ENCODE measurements at places on chromosomes 1 and 21. TPM values are rescaled to one million over a fixed set of nuclear protein-coding genes. Genes with fewer than 3 reads are reported as not detected.

The PCNX2 gene
- total RNA-seq, result 7.1 TPM

The SPRR4 gene
- not detected for total RNA-seq

The SDF4 gene
- total RNA-seq, result 251 TPM

The EEIG2 gene
- 20.7 TPM for total RNA-seq

The RPE65 gene
- total RNA-seq, result not detected

The RIPPLY3 gene
- total RNA-seq, result not detected

The TINAGL1 gene
- not detected for total RNA-seq

The OVAAL gene
- total RNA-seq, result not detected

The SPRR2F gene
- total RNA-seq, result not detected

The NR1I3 gene
- not detected for total RNA-seq

The ATP1A4 gene
- total RNA-seq, result not detected

The FAM163A gene
- not detected for total RNA-seq

- no peak overlapping the region for H3K4me3 ChIP-seq
- no peak overlapping the region for H3K27ac ChIP-seq
- no peaks in the 10 kb centered on the region for H3K36me3 ChIP-seq
- H3K4me1 ChIP-seq, result no peaks in the 10 kb centered on the region
- DNase-seq, result no peak
- peaks cover 7% of the 10 kb centered on the region for H3K27me3 ChIP-seq
Measured at GRCh38 chr1:233459470-233459945, 132.0 kb downstream of the MAP3K21 start.

DNA sequence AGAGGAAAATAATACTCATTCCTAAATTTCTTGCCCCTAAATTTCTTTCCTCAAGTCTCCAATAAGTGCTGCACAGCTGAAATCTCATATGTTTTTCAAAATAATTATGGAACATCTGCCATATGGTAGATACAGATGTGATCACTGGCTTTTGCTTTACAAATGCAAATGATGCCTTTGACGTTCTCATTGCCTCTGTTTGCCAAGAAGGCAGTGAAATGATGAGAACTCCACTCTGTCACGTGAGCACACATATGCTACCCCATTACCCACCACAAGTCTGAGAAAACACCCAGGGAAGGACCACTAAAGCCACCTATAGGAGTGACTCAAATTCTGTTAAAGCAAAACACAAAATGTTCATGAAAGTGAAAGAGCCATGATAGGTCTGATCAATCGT, 43.9 kb downstream of the DSCAM start:
- no peak for DNase-seq
- no peak overlapping the region for H3K4me3 ChIP-seq
- H3K27ac ChIP-seq, result no peak overlapping the region
- H3K36me3 ChIP-seq, result peaks cover 15% of the 10 kb centered on the region
- H3K4me1 ChIP-seq, result no peaks in the 10 kb centered on the region

DNA sequence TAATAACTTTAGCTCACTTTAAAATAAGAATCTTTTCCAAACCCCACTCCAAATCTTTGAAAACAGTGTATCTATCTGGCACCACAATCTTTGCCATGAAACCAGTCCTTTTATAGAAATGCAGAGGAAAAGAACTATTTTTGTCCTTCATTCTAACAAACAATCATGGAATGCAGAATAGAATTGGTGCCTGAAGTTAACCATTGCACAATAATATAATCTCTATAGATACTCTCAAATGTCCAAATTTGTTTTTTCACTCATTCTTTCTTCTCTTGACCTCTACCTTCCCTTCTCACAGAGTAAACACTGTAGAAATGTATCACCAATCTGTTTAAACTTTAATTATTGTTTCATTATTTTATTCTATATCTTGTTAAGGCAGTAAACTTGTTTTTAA, 34.8 kb downstream of the TTLL7 start:
- DNase-seq, result no peak
- peaks cover 9% of the 10 kb centered on the region for H3K27me3 ChIP-seq
- H3K36me3 ChIP-seq, result no peaks in the 10 kb centered on the region
- H3K27ac ChIP-seq, result no peak overlapping the region
- H3K4me3 ChIP-seq, result no peak overlapping the region
- H3K4me1 ChIP-seq, result no peaks in the 10 kb centered on the region

DNA sequence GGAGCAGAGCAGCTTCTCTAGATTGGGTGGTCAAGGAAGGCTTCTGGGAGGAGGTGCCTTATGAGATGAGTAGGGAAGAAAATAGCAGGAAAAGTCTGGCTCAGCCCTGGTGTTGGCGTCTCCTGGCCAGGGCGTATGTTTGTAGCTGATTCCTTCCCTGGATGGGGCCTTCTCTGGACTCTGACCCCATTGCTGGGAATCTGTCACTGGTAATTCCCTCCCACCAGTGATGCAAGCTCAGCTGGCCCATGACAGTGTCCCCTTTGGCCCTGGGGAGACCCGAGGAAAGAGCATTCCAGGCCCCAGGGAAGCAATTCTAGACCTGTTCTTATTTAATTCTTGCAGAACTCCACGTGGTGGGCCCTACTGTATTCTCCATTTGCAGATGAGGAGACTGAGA, 20.7 kb downstream of the IGSF21 start:
- H3K27me3 ChIP-seq, result peaks cover 17% of the 10 kb centered on the region
- no peak overlapping the region for H3K27ac ChIP-seq
- DNase-seq, result no peak
- H3K36me3 ChIP-seq, result no peaks in the 10 kb centered on the region
- no peaks in the 10 kb centered on the region for H3K4me1 ChIP-seq

- no peak overlapping the region for H3K27ac ChIP-seq
- no peaks in the 10 kb centered on the region for H3K36me3 ChIP-seq
- H3K4me1 ChIP-seq, result no peaks in the 10 kb centered on the region
- no peak for DNase-seq
Measured at GRCh38 chr1:152960452-152961044, 9.9 kb upstream of the SPRR4 start.

GRCh38 chr1:4019147-4019521, 119.1 kb upstream of the C1orf174 start:
- no peak overlapping the region for H3K27ac ChIP-seq
- no peak for DNase-seq

DNA sequence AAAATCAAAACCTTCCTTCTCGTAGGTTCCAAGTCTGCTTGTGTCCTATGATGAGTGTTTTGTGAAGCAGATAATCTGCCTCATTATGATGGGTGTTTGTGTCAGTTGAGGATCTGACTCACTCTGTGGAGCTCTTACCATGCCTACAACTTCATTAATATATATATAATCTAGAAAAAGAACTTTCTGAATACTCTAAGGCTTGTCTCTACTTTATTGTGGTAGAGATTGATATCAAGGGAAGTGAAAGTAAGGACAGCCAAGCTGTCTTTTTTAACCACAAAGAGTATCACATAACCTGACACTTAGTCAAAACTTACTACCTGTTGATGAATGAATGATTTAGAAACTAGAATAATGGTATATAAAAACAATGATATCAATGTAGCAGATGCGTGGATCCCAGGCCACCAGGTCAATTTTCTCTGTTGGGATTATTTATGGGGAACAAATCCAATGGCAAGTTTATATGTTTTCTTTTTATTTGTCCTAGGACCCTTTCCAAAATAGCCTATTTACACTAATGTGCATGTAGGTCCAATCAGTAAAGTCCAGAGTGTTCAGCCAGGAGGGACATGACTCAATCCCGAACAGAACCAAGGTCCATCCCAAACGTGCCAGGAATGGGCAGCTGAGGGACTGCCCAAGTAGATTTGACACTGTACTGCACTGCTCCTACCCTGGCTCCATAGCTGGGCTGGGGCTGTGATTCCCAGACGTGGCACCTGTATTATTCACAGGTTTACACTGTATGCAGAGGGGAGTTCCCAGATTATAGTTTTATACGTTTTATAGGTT, 182.3 kb upstream of the GREM2 start:
- no peak overlapping the region for H3K27ac ChIP-seq
- no peaks in the 10 kb centered on the region for H3K27me3 ChIP-seq
- H3K4me3 ChIP-seq, result no peak overlapping the region
- no peak for DNase-seq
- no peaks in the 10 kb centered on the region for H3K4me1 ChIP-seq

GRCh38 chr21:23016617-23017016, 2018.4 kb downstream of the NCAM2 start:
- no peak for DNase-seq
- H3K27me3 ChIP-seq, result no peaks in the 10 kb centered on the region
- H3K27ac ChIP-seq, result no peak overlapping the region
- H3K4me3 ChIP-seq, result no peak overlapping the region
- no peaks in the 10 kb centered on the region for H3K4me1 ChIP-seq

GRCh38 chr1:21114431-21114830, 62.3 kb downstream of the EIF4G3 start:
- no peak overlapping the region for H3K27ac ChIP-seq
- no peak for DNase-seq
- no peaks in the 10 kb centered on the region for H3K36me3 ChIP-seq
- H3K4me1 ChIP-seq, result no peaks in the 10 kb centered on the region
- H3K4me3 ChIP-seq, result no peak overlapping the region

DNA sequence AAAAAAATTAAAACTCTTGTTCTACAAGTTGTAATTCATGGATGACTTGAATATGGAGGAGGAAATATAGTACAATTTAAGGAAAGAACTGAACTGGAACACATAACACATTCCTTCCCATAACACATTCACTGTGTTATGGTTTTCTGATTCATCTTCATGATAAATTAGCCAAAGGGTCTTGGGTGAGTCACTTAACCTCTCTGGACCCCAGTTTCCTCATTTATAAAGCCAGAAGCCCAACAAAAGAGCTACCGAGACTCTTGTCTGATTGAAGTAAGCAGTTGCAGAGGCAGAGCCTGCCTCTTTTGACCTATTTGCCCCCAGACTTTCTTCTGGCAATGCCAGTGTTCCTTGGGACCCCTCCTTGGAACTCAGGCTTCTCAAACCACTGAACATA, 161.9 kb upstream of the KCTD3 start:
- H3K27ac ChIP-seq, result no peak overlapping the region
- no peaks in the 10 kb centered on the region for H3K4me1 ChIP-seq
- H3K4me3 ChIP-seq, result no peak overlapping the region

- DNase-seq, result no peak
- H3K27ac ChIP-seq, result no peak overlapping the region
- H3K36me3 ChIP-seq, result peaks cover 4% of the 10 kb centered on the region
- no peak overlapping the region for H3K4me3 ChIP-seq
- no peaks in the 10 kb centered on the region for H3K4me1 ChIP-seq
Measured at GRCh38 chr1:224819861-224820260, 109.6 kb upstream of the DNAH14 start.

DNA sequence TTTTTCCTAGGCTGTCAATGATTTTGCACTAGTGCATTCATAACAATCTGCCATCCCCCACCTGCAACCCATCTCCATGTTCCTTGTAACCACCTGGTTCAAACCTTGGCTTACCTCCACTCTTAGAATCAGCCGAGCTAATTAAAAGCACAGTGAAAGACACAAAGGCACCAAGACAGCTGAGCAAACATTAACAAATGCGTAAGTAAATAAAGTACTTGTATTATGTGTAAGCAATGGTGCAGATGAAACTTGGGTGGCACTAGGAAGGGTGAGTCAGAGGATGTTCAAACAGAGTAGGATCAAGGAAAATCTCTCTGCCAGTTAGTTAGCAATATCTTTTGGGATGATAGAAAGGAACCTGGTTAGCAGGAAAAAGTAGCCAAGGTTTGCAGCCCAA, 5.1 kb upstream of the FOXJ3 start:
- peaks cover 8% of the 10 kb centered on the region for H3K4me1 ChIP-seq
- H3K4me3 ChIP-seq, result no peak overlapping the region
- DNase-seq, result no peak
- H3K27ac ChIP-seq, result no peak overlapping the region

DNA sequence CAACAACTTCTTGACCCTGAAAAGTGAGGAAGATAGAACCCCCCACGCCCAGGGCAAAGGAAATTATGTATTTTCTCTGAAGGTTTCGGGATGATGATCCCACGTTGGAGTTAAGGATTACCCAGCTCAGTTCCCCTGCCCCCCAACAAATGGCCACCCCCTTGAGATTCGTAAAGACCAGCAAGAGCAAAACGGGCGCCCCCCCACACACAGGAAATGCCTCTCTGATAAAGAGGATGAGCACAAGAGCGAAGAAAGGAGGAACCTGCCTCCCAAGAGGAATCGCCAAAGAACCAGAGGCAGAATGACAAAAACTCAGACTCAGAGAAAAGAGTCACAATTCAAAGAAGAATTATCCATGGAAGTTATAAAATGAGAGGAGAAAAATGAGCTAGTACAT, 576.9 kb downstream of the MATN1 start:
- peaks cover 3% of the 10 kb centered on the region for H3K36me3 ChIP-seq
- peaks cover 35% of the 10 kb centered on the region for H3K27me3 ChIP-seq
- H3K27ac ChIP-seq, result no peak overlapping the region
- no peaks in the 10 kb centered on the region for H3K4me1 ChIP-seq
- H3K4me3 ChIP-seq, result no peak overlapping the region
- no peak for DNase-seq

GRCh38 chr1:94031154-94031553, 89.8 kb downstream of the ABCA4 start:
- H3K4me3 ChIP-seq, result no peak overlapping the region
- no peaks in the 10 kb centered on the region for H3K36me3 ChIP-seq
- H3K4me1 ChIP-seq, result peaks cover 31% of the 10 kb centered on the region
- DNase-seq, result no peak
- H3K27me3 ChIP-seq, result no peaks in the 10 kb centered on the region

- H3K36me3 ChIP-seq, result no peaks in the 10 kb centered on the region
- H3K27me3 ChIP-seq, result peaks cover 56% of the 10 kb centered on the region
- H3K4me3 ChIP-seq, result no peak overlapping the region
- H3K4me1 ChIP-seq, result no peaks in the 10 kb centered on the region
- H3K27ac ChIP-seq, result no peak overlapping the region
Measured at GRCh38 chr1:33685256-33685655, 178.6 kb upstream of the HMGB4 start.

GRCh38 chr1:232127190-232127589, 500.6 kb downstream of the DISC1 start:
- H3K27me3 ChIP-seq, result peaks cover 63% of the 10 kb centered on the region
- no peak for DNase-seq
- H3K4me3 ChIP-seq, result no peak overlapping the region
- peaks cover 4% of the 10 kb centered on the region for H3K36me3 ChIP-seq
- H3K4me1 ChIP-seq, result peaks cover 14% of the 10 kb centered on the region

GRCh38 chr1:86865973-86866637, 47.8 kb downstream of the SELENOF start:
- no peak for DNase-seq
- no peaks in the 10 kb centered on the region for H3K36me3 ChIP-seq
- H3K27ac ChIP-seq, result peak overlapping the region; percentile 41
- H3K4me1 ChIP-seq, result peaks cover 25% of the 10 kb centered on the region
- H3K4me3 ChIP-seq, result no peak overlapping the region
- no peaks in the 10 kb centered on the region for H3K27me3 ChIP-seq
